ENCODE measurements at places on chromosomes 16 and 17.

- DNase-seq: no peak
Measured at GRCh38 chr16:75294773-75295459, 43.5 kb upstream of the BCAR1 start.

GRCh38 chr17:43994272-43995149, 9.9 kb upstream of the NAGS start:
- DNase-seq: peak; percentile 78

DNA sequence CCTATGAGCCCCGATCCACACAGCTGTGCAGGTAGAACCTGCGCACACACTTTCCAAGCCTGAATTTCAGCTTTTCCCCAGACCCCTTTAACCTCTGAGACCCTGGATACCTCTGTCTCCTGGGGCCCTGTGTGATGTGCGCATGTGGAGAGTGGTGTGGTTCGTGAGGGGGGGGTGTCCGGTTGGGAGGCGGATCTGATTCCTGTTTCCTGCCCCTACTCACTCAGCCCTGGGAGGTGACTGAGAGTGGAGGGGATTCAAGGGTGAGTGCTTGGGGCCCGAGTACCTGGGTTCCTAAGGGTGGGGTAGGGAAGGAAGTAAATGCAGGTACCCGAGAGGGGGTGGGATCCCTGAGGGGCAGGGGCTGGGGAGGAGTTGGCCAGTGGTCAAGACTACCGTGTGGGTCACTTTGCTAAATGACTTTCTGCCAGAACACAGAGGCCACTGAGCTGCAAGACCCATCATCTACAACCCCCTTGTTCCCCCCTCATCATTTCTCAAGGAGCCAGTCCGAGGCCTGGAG, 621 bp downstream of the ARHGEF15 start:
- no peak for DNase-seq

GRCh38 chr17:74296548-74296936, 22.5 kb downstream of the DNAI2 start:
- peak; percentile 34 for DNase-seq

- peak; percentile 88 for DNase-seq
Measured at GRCh38 chr16:16127469-16128116, 95.7 kb downstream of the ABCC6 start.

- DNase-seq: peak; percentile 91
Measured at GRCh38 chr17:35764123-35764991, 3.7 kb downstream of the C17orf50 start.

DNA sequence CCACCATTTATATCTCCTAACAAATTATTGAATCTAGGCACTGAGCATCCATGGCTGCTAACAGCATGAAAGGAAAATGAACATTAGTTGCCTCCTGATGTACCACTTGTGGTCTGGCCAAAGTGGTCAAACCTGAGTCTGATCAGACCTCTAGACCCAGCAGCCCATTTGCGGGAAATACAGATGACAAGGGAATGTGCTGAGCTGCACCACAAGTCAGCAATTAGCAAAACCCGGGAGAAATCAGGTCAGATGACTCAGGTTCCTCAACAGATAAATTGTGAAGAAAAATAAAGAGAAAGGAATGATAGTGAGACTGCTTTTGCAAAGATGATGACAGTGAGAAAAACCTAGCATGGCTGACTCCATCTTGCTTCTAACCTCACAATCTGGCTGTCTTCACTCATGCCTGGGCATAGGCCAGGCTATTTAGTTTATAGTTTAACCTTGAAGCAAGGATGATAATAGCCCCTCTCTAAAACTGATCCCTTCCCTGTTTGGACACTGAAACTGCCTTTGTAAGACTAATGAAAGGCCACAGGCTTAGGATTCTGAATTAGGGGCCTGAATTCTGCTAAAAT, 142.7 kb upstream of the ASIC2 start:
- DNase-seq: peak; percentile 43

DNA sequence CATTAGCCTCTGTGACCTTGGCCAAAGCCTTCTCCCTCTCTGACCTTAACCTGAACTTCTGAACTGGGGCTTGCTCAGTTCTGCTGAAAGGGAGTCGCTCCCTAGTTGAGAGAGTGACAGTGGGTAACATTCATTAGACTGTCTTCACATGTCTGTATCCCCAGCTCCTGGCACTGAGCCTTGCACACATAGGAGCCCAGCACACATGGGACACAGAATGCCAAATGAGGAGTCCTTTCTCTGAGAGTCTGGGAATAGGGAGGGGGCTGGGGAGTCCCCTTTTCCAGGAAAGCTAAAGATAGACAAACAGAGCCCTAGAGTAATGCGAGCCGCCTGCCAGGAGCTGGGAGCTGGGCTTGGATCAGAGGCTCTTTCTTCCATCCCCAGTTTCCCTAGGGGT, 2.5 kb downstream of the TAC4 start:
- no peak for DNase-seq

DNA sequence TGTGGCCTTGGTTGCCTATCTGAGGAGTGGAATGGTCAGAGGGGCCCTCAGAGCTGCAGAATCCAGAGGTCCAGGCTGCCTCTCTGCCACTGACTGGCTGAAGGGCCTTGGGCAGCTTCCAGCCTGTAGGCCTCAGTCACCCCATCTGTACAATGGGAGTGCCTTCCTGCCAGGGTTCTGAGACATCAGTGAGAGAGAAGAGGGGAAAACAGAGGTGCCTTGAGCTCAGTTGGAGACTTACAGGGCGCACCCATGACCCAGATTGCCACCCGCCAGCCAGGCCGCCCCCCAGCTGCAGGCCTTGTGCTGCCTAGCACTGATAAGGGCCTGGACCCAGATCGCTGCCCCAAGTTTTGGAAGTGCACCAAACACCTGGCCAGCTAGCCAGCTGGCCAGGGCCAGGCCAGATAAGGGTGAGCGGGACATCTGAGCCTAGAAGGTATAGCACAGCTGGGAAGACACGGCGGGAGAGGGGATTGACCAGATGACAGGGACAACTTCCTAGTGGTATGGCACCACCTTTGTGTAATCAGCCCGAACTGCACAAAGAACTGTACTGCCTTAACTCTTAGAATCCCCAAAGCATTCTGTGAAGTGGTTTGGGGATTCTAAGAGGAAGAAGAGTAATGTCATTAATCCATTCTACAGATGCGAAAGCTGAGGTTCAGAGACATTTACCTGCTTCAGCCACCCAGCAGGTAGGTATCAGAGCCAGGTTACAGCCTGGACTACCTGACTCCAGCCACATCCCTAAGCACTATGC, 1.4 kb downstream of the SLC4A1 start:
- DNase-seq: no peak

GRCh38 chr17:30520882-30521281, 43.7 kb downstream of the GOSR1 start:
- no peak for DNase-seq

DNA sequence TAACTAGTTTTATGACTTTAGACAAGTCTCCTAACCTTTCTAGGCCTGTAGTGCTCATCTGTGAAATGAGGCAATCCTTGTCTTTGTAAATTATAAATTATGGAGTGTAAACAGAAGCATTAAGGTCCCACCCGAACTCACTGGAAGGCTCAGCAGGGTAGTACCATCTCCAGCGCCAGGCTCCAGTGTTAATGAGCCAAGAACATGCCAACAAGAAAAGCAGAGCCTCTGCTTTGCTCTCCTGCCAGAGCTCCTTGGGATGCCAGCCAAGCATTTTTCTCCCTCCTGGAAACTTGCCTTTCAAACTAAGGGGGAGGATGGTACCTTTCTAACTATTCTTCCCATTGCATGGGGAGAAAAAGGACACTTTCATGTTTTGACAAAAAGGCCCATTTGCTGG, 14.9 kb downstream of the LIMD2 start:
- DNase-seq: peak; percentile 32

GRCh38 chr17:74443516-74444296, 11.8 kb downstream of the GPRC5C start:
- DNase-seq: no peak

- DNase-seq: no peak
Measured at GRCh38 chr16:57803134-57803990, 1.1 kb upstream of the KIFC3 start.

DNA sequence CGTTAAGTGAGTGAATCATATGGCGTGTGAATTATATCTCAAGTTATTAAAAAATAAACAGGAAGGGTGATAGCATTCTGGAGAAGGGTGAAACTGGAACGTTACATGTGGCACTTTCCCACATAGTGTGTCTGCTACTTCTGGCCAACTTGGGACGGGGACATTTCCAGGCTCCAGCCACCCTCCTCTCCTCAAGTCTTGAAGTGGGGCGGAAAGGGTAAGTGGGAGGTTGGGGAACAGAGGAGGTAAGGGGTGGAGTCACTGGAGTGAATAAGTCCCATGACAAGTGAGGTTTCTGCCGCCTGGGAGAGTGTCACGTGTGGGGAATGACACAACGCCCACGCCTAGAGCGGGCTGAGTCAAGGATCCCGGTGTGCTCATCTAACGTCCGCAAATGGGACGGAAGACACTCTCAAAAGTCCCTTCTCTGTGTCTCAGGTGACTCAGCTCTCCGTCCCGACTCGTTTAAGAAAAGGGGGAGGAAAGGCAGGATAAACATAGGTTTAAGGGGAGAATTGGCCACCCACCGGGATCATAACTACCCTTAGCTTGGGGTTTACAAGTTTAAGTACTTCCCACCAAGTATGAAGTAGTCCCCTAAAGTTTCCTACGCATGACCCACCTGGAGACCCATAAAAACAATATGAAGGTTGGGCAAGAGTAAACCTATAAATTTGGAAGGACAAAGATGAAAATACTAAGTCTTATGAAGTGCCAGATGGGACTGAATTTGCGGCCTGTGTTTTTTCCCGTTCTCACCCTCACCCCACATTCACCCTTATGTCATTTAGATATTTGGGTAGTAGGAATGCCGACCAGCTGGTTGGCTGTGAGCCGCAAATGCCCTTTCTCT, 1.2 kb upstream of the SPAG9 start:
- peak; percentile 95 for DNase-seq

- no peak for DNase-seq
Measured at GRCh38 chr17:59884861-59885260, 7.9 kb downstream of the TUBD1 start.

DNA sequence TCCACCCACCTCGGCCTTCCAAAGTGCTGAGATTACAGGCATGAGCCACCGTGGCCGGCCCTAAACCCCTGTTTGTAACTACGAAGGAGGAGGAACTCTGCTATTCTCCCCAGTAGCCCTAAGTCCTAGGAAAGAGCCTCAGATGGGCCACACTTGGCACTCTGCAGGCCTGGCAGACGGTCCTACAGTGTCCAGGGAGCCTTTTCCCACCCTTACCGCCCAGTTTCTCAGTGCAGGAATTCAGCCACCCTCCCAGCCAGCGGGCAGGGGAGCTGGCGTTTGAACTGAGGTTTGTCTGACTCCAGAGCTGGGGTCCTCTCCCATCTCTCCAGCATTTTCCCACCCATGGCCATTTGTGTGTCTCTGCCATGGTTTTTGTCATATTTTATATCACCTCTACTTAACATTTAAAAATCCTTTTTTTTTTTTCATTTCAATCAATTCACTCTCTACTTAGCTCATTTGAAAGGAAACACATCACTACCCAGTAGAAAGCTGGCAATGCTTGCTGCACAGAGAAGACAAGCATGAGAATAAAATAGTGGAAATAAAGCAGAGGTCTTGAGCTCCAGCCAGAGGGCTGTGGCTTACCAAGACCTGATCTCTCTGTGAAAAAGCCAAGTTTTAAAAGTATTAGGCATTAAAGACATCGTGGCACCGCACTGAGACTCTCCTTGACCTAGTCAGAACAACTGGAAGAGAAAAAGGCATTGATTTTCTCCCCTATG, 34.9 kb downstream of the BCO1 start:
- DNase-seq: no peak

- peak; percentile 46 for DNase-seq
Measured at GRCh38 chr17:1966274-1967086, 58.7 kb downstream of the RTN4RL1 start.

GRCh38 chr16:57720142-57720575, 15.4 kb upstream of the KATNB1 start:
- peak; percentile 67 for DNase-seq

DNA sequence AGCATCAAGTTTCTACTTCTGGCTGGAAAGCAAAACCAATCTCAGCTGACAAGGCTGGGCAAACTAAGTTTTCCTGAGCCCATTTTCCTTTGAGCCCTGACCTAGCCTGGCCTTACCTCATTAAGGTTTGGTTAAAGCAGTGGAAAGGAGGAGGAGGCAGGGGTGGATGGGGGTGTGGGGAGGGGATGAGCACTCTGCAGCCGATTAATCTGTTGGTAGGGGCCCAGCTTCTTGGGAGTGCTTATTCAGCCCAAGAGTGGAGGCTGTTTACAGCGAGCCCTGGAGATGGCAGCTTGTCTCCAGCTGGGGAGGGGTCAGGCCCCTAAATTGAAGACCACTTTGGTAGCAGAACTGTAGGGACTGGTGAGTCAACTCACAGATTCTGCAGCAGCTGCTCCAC, 12.0 kb downstream of the SMCR8 start:
- DNase-seq: no peak

GRCh38 chr16:75109732-75110243, 6.8 kb downstream of the LDHD start:
- DNase-seq: no peak

DNA sequence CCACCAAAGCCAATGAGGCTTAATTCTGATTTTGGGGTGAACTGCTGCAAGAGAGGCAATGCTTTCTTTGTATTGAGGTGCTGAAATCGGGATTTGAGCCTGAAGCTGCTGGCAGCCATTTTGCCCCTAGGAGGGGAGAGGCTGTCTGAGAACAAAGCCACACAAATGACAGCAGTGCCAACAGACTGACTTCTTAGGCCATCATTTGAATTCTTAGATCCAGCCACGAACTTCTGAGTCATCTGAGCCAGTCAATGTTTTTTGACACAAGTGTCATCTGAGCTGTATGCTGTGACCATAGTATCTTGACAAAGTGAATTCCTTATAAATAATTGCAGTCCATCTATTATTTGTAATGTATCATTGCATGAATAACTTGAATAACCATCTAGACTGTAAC, 29.0 kb downstream of the HYDIN start:
- DNase-seq: no peak

GRCh38 chr16:27786221-27786922, 236.4 kb downstream of the KATNIP start:
- no peak for DNase-seq

DNA sequence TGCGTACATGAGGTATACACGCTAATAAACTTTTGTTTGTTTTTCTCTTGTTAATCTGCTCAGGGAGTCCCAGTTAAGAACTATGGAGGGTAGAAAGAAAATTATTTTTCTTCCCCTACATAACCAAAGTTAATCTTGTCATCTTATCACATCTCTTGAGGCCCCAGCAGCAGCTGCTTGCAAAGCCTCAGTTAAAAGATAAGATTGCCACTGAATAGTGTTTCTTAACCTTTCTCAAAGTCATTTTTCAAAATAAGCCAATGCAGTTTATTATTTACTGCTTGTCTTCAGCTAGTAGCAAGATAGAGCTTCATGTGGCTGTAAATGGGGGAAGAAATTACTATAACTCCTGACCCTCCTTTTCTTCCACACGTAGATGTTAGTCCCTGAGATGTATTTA, 21.5 kb upstream of the APOH start:
- no peak for DNase-seq

GRCh38 chr17:12673788-12674187, 8.1 kb downstream of the MYOCD start:
- DNase-seq: no peak

GRCh38 chr16:69404275-69404805, 18.5 kb upstream of the TERF2 start:
- DNase-seq: peak; percentile 68
